ENCODE measurements at places on chromosomes 3 and 15. TPM values are rescaled to one million over a fixed set of nuclear protein-coding genes. Genes with fewer than 3 reads are reported as not detected.

The SCAANT1 gene
- not detected for total RNA-seq

GRCh38 chr3:183210341-183210740, 42.7 kb upstream of the B3GNT5 start:
- no peaks in the 10 kb centered on the region for H3K36me3 ChIP-seq
- no peaks in the 10 kb centered on the region for H3K27me3 ChIP-seq
- H3K27ac ChIP-seq, result no peak overlapping the region
- H3K4me1 ChIP-seq, result peaks cover 6% of the 10 kb centered on the region
- no peak for DNase-seq

GRCh38 chr3:37236024-37236423, 61.6 kb upstream of the LRRFIP2 start:
- H3K27me3 ChIP-seq, result no peaks in the 10 kb centered on the region
- H3K27ac ChIP-seq, result no peak overlapping the region
- H3K4me3 ChIP-seq, result no peak overlapping the region
- no peaks in the 10 kb centered on the region for H3K36me3 ChIP-seq
- DNase-seq, result no peak

The SLITRK3 gene
- not detected for total RNA-seq

The TEX55 gene
- total RNA-seq, result not detected

- H3K36me3 ChIP-seq, result no peaks in the 10 kb centered on the region
- no peaks in the 10 kb centered on the region for H3K4me1 ChIP-seq
- H3K27ac ChIP-seq, result no peak overlapping the region
- H3K4me3 ChIP-seq, result no peak overlapping the region
These were observed 555.5 kb upstream of the CFAP20DC start for GRCh38 chr3:59605318-59605717.

DNA sequence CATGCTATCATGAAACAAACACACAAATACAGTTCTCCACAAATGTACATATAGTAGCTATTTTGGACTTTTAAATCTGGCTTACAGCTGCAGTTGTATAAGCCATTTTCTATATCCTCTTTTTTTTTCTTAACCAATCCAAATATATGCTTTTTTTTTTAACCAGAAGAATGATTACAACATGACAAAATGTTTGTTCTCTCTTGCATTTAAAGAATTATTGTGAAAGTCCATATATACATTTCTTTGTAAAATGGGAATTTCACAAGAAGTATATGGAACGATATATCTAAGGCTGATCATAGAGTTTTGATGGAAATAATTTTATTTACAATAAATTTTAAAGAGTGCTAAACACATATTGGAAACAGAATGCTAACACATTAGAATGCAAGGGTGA, 95.6 kb downstream of the CD200R1L start:
- H3K4me3 ChIP-seq, result no peak overlapping the region
- DNase-seq, result no peak
- H3K27me3 ChIP-seq, result no peaks in the 10 kb centered on the region
- no peak overlapping the region for H3K27ac ChIP-seq

GRCh38 chr15:96564546-96564945, 234.0 kb downstream of the NR2F2 start:
- H3K4me1 ChIP-seq, result peaks cover 21% of the 10 kb centered on the region
- H3K4me3 ChIP-seq, result no peak overlapping the region
- H3K27me3 ChIP-seq, result no peaks in the 10 kb centered on the region
- H3K36me3 ChIP-seq, result no peaks in the 10 kb centered on the region
- DNase-seq, result peak; percentile 57
- no peak overlapping the region for H3K27ac ChIP-seq

GRCh38 chr3:23302271-23302670, 99.1 kb downstream of the UBE2E2 start:
- H3K36me3 ChIP-seq, result no peaks in the 10 kb centered on the region
- H3K4me3 ChIP-seq, result no peak overlapping the region

The KLHL40 gene
- total RNA-seq, result not detected

The SI gene
- not detected for total RNA-seq

DNA sequence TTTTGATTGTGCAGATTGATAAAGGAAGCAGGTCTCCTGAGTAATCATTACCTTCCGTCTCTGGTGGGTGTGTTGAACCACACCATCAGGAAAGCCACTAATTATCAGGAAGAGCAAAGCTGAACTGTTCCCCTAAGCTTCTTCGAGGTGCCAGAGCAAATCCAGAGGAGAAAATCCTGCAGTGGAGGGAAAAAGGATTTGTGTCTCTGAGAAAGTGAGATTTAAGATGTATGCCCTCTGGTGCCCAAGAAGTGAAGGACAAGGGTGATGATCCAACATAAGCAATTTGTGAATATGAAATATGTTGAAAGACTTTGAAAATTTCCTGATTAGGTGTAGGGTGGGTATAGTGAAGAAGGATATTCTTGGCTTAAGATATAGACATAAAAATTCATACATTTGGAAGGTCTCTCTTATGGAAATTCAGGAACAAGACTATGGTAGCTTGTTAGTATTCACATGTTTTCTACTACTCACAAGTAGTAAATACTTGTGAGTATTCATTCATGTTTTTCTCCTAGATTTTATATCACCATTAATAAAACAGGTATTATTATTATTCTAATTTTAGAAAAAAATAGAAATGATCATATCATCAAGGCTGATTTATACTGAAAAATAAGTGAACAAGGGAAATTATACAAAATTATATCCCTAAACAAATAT, 34.8 kb downstream of the COMMD2 start:
- no peak overlapping the region for H3K27ac ChIP-seq
- peak; percentile 76 for DNase-seq
- no peaks in the 10 kb centered on the region for H3K27me3 ChIP-seq
- no peak overlapping the region for H3K4me3 ChIP-seq

The WDR72 gene
- not detected for total RNA-seq

DNA sequence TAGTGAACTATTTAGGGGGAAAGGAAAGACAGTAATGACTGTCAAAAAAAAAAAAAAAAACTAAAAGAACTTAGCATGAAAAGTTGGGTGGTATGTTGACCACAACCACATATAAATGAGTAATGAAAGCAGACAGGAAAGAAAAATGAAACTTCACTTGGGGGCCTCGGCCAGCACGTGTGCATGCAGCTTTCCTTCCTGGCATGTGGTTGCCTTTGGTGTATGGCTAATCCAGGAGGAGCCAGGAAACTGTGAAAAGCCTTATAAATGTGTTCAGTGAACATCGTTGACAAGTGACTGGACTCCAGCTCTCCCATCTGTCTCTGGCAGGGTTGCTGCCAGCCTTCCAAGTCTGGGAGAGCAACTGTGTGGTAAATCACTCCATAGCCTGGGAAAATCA, 195.1 kb downstream of the DTWD1 start:
- DNase-seq, result no peak
- no peaks in the 10 kb centered on the region for H3K36me3 ChIP-seq
- no peaks in the 10 kb centered on the region for H3K4me1 ChIP-seq
- no peak overlapping the region for H3K27ac ChIP-seq
- H3K27me3 ChIP-seq, result no peaks in the 10 kb centered on the region

The ZPLD1 gene
- total RNA-seq, result 0.22 TPM

The RTP1 gene
- total RNA-seq, result not detected

DNA sequence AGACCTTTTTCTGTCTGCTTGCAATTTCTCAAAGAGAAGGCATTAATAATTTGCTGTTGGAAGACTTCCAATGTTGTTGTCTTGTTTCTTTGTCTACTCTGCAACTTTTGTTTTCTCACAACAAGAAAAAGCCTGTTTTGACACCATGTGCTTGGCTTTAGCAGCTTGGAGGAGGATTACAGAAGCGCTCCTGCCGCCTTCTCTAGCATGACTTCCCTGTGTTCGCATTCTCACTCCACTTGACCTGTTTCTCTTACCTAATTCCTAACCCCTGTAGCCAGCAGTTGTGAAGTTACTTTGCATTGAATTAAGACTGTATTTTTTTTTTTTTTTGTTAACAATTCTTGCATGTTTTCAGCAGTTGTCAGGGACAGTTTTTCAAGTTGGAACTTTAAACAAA, 235.3 kb upstream of the GOLIM4 start:
- no peak for DNase-seq
- no peak overlapping the region for H3K27ac ChIP-seq
- no peaks in the 10 kb centered on the region for H3K36me3 ChIP-seq
- no peaks in the 10 kb centered on the region for H3K4me1 ChIP-seq

The SCAMP5 gene
- total RNA-seq, result 0.96 TPM

- no peak overlapping the region for H3K27ac ChIP-seq
- no peak overlapping the region for H3K4me3 ChIP-seq
- no peaks in the 10 kb centered on the region for H3K27me3 ChIP-seq
- H3K36me3 ChIP-seq, result peaks cover 30% of the 10 kb centered on the region
- peaks cover 16% of the 10 kb centered on the region for H3K4me1 ChIP-seq
These were observed 10.2 kb downstream of the TADA3 start for GRCh38 chr3:9781978-9782603.

The LYZL4 gene
- total RNA-seq, result not detected

The CCDC54 gene
- not detected for total RNA-seq

DNA sequence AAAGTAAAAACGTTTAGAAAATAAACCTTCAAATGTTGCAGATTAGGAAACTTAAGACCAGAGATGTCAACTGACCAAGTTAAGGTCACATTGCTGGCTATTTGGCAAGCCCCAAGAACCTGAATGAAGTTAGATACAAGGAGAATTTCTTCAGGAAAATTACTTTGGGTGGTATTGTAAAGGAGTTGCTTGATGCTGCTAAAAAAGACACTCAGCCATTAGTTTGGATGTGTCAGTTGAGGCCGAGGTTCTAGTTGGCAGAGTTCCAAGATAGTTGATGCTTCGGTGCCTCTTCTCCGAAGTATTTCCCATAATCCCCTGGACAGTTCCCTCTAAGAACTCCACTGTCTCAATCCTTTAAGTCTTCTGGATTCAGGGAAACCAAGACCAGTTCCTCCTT, 24.3 kb downstream of the SIAH2 start:
- no peaks in the 10 kb centered on the region for H3K27me3 ChIP-seq
- H3K4me1 ChIP-seq, result peaks cover 37% of the 10 kb centered on the region
- H3K4me3 ChIP-seq, result no peak overlapping the region
- DNase-seq, result peak; percentile 48
- peaks cover 31% of the 10 kb centered on the region for H3K36me3 ChIP-seq

The CDCP1 gene
- 180 TPM for total RNA-seq

The NOX5 gene
- total RNA-seq, result 1.4 TPM

DNA sequence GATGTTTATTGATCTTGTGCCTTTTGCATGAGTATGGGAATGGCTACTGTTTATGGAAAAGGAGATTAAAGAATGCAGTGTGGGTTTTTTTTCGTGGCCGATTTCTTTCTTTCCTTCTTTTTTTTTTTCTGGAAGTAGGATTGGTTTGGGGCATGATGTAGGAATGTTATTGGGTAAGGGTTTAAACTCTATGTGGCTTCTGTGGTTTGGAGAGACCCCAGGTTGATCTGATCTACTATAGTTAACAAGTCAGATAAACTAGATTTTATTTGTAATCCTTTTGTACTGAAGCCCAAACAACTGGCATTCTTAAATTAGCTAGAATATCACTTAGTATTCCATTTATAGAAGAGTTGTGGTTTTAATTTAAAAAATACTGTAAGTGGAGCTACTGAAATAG, 304.8 kb downstream of the LPP start:
- no peaks in the 10 kb centered on the region for H3K4me1 ChIP-seq
- no peak for DNase-seq
- H3K27me3 ChIP-seq, result no peaks in the 10 kb centered on the region
- H3K27ac ChIP-seq, result no peak overlapping the region

- DNase-seq, result peak; percentile 31
- peak overlapping the region; percentile 40 for H3K4me3 ChIP-seq
- peaks cover 15% of the 10 kb centered on the region for H3K27me3 ChIP-seq
- no peaks in the 10 kb centered on the region for H3K4me1 ChIP-seq
These were observed 15.0 kb downstream of the PTH1R start for GRCh38 chr3:46892285-46893145.

- H3K27ac ChIP-seq, result peak overlapping the region; percentile 69
- DNase-seq, result no peak
These were observed 42.2 kb upstream of the CD47 start for GRCh38 chr3:108133048-108133369.

DNA sequence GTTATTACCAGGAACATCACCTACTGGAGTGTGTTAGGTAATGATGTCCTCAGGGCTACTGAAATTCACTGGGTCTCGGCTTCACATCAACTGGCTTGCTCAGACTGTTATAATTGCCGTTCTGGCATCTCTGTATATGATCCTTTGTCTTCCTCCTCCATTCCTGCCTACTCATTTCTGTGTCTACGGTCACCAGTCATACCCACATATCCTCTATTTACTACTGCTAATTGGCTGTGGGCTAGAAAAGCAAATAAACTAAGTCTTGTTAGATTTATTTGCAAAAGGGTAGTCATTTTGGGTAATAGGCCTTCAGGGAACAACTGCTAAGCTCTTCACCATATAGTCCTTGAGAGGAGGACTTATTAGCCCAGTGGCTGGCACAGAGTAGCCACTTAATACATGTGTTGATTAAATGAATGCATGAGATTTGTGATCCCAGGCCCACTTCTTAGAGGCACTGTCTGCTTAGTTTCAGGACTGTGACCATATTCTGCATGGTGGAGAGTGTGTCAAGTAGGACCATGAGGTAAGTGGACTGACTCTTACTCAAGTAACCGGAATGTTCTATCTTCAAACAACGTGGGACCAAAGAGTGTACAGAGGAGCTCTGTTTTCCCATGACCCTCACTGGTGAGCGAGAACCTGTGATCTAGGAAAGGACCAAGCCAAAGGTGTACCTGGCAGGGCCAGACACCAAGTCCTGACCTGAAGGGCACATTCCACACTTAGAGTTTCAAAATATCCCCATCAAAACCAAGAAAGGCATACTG, 13.2 kb downstream of the ZDHHC3 start:
- H3K4me1 ChIP-seq, result peaks cover 50% of the 10 kb centered on the region
- H3K27ac ChIP-seq, result no peak overlapping the region
- H3K36me3 ChIP-seq, result peaks cover 13% of the 10 kb centered on the region

- peaks cover 31% of the 10 kb centered on the region for H3K4me1 ChIP-seq
- H3K36me3 ChIP-seq, result no peaks in the 10 kb centered on the region
- H3K4me3 ChIP-seq, result peak overlapping the region; percentile 31
- peak overlapping the region; percentile 24 for H3K27ac ChIP-seq
- peak; percentile 66 for DNase-seq
These were observed 92.0 kb downstream of the PLXNA1 start for GRCh38 chr3:127074900-127075360.

DNA sequence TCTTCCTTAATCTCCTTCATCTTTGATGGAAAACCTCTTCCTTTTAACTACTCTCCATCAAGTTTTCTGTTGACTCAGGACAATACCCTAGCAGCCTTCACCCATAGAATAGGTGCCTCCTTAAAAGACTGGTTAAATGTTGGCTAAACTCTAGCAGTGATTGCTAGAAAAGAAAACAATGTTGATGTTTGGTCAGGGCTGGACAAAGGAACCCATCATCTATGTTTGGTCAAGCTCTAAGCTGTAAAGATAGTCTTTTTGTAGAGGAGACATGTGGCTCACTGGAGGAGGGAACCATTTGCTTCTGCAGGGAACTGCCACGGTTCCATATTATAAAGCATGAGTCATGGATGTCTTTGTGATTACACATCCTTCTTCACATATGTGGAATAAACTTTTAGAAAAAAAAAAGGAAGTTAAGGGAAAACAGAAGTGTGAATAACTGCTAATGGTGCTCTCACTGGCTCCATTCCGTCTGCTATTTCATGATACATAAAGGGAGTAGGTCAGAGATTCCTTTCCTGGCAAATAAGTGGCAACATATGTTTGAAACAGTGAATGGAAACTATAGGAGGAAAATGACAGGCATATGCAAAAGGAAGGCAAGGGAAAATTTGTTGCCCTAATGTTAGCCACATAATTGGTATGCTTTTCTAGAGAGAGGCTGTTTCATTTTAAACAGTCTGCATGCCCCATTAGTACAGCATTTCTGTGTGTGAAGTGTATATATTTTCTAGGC, 78.2 kb downstream of the CMSS1 start:
- H3K36me3 ChIP-seq, result peaks cover 5% of the 10 kb centered on the region
- peaks cover 15% of the 10 kb centered on the region for H3K4me1 ChIP-seq
- H3K4me3 ChIP-seq, result peak overlapping the region; percentile 5
- H3K27ac ChIP-seq, result peak overlapping the region; percentile 79
- no peaks in the 10 kb centered on the region for H3K27me3 ChIP-seq
- peak; percentile 78 for DNase-seq

- no peaks in the 10 kb centered on the region for H3K36me3 ChIP-seq
- DNase-seq, result peak; percentile 41
- H3K27ac ChIP-seq, result peak overlapping the region; percentile 44
- H3K4me3 ChIP-seq, result no peak overlapping the region
These were observed 24.7 kb downstream of the MYO5A start for GRCh38 chr15:52503788-52504496.
